ENCODE measurements at places on chromosomes 3 and 15.

GRCh38 chr3:169668957-169669741, 5.6 kb upstream of the MECOM start:
- DNase-seq = peak; percentile 86

- DNase-seq = no peak
Observed at GRCh38 chr15:50933341-50933740, 24.9 kb downstream of the AP4E1 start.

DNA sequence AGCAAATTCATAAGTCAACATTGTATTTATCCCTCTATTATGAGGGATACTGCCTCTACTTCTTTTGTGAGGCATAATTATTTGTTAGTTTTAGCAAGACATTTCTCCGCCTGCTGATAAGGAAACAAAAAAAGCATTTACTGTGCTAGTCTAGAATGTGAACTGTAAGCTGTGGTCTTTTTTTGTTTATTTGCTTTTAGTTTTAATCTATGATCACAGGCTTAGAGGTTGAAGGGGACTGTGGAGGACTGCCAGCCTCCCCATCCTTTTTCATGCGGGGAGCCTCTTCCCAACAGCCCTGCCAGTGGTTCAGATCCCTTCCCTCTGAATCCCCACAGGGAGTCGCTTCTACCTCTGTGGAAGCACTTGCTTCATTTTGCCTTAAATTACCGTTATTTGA, 331.0 kb upstream of the ROPN1 start:
- DNase-seq = no peak

DNA sequence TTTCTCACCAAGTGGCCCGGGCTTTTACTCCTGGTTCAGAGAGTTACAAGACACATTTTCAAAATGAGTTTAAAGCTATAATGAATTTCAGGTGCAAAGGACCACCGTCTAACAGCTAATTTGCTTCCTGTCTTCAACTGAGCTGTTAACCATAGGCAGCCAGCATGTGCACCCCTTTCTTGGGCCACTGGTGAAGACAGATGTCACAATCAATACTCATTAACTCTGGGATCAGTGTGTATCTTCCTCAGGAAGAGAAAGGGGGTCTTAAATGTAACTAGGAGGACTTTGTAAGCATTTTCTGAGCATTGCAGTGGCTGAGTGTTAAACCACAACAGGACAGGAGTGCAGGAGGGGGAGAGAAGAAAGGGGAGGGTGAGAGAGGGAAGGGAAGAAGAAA, 750.7 kb upstream of the CFAP20DC start:
- no peak for DNase-seq

DNA sequence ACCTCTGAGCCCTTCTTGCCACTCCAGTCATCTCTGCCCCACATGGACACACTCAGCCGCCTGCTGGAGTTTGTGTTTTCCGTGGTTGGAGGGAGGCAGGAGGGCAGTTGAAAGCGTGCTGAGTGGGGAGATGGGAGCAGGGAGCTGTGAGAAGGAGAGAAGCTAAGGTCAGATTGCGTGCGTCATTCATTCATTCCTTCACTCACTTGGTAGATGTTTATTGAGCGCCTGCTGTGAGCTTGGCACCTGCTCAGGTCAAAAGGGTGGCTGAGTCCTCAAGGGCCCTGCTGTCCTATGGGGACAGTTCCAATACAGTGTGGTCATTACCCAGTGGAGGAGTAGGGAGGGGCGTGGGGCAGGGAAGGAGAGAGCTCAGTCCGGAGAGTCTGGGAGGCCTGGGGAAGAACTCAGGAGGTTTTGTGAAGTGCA, 23.5 kb downstream of the LIMD1 start:
- no peak for DNase-seq

GRCh38 chr3:81732642-81733041, 28.8 kb downstream of the GBE1 start:
- DNase-seq = no peak

DNA sequence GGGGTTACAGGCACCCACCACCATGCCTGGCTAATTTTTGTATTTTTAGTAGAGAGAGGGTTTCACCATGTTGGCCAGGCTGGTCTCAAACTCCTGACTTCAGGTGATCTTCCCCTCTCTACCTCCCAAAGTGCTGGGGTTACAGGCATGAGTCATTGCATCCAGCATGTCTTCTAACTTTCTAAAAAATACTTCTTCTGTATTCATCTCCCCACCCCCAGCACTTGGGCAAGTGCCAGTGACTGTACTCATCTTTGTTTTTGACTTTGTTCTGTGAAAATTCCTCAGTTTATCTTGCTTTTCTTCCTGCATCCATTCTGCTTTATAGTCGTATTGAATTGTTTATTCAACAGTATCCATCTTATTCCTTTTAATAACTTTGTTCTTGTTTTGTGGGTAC, 47.6 kb downstream of the ARIH1 start:
- no peak for DNase-seq

GRCh38 chr3:38567498-38567897, 71.4 kb downstream of the EXOG start:
- DNase-seq = no peak

- DNase-seq = no peak
Observed at GRCh38 chr3:38152609-38153008, 12.7 kb upstream of the OXSR1 start.

DNA sequence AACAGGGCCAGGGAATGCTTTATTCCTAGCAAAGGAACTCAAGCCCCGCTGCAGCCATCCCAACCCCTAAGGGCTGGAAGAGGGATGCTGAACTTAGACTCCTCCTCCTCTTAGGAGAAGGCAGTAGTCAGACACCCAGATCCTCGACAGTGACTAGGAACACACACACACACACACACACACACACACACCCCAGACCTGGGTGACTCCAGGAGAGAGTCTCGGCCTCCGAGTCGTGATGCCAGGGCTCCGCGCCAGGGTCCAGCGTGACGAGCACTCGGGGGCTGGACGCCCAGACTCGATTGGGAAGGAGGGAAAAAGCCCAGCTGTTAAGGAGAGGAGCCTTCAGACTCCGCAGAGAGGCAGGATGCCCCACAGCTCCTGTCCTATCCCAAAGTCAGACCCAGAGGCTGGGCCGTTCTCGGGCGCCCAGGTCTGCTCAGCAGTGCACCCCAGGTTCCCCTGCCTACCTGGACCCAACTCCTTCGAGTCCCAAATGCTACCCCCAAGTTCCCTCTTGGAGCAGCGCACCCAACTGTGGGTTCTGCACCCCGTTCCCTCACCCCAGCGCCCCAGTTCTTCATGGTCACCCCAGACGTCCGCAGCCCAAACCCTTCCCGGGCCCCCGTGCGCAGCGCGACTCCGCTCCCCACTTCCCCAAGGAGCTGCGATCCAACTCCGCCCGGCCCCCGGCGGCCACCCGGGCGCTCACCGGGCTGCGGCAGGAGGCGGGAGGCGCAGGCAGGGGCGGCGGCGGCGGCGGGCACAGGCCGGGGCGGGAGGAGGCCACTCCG, 421 bp downstream of the BMF start:
- DNase-seq = peak; percentile 69

DNA sequence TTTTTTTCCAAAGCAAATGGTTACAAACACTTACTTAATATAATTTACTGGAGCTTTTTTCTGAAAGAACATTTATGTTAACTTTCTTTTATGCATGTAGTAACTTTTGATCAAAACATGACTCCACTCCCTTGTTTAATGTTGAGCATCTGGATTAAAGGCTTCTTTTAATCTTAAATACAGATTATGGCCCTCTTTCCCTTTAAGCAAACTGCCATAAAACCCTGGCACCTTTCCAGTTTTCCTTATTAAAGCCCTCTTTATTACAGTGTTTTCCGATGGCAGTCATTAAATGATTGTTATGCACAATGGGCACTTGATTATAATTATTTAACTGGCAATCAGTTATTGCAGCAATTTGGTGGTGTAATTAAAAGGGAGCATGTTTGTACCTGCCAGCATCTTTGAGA, 167.0 kb downstream of the VGLL4 start:
- no peak for DNase-seq

GRCh38 chr15:77387365-77388105, 32.4 kb downstream of the PEAK1 start:
- no peak for DNase-seq

GRCh38 chr3:157782236-157782635, 279.0 kb upstream of the VEPH1 start:
- DNase-seq = no peak

DNA sequence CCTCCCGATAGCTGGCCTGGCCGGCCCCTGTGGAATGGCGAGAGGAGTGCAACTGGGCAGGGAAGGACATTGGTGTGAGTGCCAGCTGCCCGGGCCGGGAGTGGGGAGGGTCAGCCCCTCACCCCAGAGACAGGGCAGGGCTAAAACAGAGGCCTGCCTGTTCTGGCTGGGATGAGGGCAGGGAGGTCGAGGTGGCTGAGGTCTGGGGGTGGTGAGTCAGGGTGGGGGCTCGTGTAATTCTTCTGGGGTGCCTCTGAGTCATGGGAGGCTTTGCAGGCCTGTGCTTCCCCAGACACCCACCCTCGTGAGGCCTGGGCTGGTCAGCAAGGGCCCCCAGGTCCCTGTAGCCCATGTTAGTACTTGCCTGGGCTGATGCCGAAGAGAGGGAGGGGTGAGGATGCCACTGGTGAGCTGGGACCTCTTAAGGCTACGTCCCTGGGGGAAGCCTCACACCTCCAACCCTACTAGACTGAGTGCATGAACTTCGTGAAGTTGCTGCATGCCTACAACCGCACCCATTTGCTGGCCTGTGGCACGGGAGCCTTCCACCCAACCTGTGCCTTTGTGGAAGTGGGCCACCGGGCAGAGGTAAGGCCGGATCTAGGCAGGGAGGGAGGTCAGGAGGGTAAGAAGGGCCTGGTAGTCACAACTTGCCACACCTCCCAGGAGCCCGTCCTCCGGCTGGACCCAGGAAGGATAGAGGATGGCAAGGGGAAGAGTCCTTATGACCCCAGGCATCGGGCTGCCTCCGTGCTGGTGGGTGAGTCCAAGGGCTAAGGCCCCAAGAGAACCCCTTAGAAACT, 1.7 kb downstream of the SEMA3B start:
- no peak for DNase-seq

GRCh38 chr3:169390271-169390670, 273.2 kb downstream of the MECOM start:
- DNase-seq = peak; percentile 6

- DNase-seq = no peak
Observed at GRCh38 chr3:30553641-30554316, 52.6 kb upstream of the TGFBR2 start.

GRCh38 chr3:11779626-11780025, 67.1 kb downstream of the TAMM41 start:
- no peak for DNase-seq

- no peak for DNase-seq
Observed at GRCh38 chr15:97627634-97628033, 332.9 kb upstream of the ARRDC4 start.

- DNase-seq = no peak
Observed at GRCh38 chr15:26892182-26892518, 25.3 kb downstream of the GABRA5 start.

- no peak for DNase-seq
Observed at GRCh38 chr3:183211352-183211751, 41.7 kb upstream of the B3GNT5 start.

GRCh38 chr3:11769704-11770476, 76.8 kb downstream of the TAMM41 start:
- no peak for DNase-seq

- peak; percentile 89 for DNase-seq
Observed at GRCh38 chr3:50171540-50172301, 16.6 kb downstream of the SEMA3F start.

DNA sequence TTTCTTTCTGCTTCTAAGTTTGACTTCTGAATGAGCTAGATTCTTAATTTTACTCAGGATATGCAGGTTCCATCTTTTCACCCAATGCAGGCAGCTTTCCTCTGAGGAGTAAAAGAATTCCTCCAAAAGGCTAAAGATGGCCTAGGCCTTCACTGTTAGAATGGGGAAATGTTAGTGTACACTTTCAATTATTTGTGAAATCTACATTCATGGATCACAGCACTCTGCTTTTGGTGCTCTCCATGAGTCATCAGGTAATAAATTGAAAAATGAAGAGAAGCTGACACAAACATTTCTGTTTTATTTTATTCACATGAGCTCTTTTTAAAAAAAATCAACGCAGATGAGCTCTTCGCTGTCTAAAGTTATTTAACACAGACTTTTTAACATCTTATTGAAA, 502.5 kb upstream of the GOLIM4 start:
- DNase-seq = no peak

DNA sequence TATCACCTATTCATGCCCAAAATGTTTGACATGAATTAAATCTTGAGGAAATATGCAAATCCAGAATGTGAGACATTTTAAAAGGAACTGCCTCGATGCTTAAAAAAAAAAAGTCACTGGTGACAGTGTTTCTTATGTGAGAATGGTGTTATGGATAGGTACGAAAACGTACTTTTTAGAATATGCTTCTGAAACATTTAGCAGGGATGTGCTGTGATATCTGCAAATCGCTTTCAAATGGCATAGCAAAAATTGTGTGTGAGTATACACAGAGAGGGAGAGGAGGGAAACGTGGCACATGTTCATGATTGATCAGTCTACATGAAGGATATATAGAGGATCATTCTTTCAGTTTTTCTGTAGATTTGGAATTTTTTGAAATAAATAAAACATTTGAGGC, 16.0 kb downstream of the CCNB2 start:
- DNase-seq = no peak

- DNase-seq = no peak
Observed at GRCh38 chr15:78855746-78856145, 16.9 kb upstream of the MORF4L1 start.

DNA sequence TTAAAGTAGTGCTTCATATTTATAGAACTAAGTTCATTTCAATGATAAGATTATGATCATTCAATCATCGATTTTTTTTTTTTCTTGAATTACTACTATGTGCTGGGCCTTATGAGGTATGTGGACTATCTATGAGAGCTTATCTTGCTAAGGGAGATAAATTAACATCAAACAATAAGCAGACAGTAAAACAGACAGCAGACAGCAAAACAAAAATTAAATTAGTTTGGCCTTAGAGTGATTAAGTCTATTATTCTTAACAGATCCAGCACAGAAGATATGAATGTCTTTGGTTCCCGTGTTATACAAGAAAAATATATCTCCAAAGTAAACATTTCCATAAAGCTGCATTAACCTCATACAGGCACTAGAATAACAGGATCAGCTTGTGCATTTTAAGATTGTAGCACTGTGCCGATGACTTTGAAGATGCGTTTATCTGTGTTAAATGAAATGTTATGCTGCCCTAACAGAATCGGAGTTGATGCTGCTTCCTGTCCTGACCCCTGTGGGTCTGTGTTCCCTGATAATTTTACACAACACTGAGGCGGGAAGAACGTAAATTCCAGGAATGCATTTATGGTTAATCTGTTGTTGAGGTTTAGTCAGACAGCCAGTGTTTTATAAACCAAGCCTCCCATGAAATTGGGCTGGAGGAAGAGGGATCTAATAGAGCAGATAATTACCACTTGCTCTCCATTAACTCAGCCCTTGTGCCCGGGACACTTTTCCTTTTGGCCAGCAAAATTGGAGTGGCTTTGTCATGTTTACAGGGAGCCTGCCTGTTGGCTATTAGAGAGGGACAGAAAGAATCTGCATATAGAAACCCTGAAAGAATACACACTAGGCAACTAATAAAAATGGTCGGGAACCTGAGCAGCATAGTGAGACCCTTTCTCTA, 80.8 kb downstream of the GHSR start:
- DNase-seq = no peak
